Activated CD8-positive, alpha-beta memory T cell treated with anti-CD3 and anti-CD28 coated beads for 1 hour (primary cell): ENCODE measurements at places on chromosomes 5 and 9.

DNA sequence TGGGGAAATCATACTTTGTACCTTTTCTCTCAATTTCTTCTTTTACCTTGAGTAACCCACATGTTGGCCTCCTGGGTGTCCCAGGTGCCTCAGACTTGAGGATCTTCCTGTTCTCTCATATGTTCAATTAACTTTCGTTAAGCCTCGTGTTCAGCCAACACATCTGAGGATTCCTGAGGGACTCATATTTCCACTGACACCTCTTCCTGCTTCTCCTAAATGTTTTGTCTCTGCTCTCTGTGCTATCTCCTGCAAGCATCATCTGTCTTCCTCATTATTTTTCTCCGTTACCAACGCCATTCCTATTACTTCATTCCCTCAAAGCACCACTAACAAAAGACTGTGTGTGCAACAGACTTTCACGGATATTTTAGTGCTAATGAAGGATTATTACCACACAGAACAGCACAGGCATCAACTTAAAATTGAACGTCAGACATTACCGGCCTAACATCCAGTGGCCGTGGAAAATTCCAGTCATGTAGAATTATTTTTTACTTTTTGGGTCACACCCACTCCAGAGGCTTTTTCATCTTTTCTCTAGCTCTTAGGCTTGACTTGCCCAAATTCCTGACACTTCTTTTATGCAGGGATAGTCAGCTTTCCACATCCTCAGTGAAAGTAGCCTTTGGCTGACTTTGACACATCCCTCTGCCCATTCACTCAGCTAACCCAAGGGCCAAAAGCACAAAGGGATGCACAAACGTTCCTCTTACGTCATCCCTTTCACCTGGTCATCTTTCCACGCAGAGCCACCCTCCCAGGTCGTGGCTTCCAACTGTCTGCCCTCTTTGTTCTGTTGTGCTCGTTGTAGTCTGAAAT, 46.0 kb upstream of the OSMR start:
- DNase-seq, result no peak

DNA sequence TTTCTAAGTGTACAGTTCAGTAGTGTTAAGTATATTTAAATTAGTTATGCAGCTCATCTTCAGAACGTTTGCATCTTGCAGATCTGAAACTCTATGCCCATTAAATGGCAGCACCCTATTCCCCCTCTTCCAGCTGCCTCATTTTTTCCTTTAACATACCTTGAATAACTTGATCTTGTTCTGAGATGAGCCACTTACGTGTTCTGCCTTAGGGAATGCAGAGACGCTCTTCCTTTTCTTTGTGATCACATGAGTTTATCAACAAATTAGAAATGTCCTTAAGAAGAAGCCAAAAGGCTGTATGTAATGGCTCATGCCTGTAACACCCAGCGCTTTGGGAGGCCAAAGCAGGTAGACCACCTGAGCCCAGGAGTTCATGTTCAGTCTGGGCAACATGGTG, 57.6 kb downstream of the SLC46A2 start:
- DNase-seq, result no peak

GRCh38 chr9:79176014-79176697, 395.6 kb upstream of the TLE4 start:
- no peak for DNase-seq

DNA sequence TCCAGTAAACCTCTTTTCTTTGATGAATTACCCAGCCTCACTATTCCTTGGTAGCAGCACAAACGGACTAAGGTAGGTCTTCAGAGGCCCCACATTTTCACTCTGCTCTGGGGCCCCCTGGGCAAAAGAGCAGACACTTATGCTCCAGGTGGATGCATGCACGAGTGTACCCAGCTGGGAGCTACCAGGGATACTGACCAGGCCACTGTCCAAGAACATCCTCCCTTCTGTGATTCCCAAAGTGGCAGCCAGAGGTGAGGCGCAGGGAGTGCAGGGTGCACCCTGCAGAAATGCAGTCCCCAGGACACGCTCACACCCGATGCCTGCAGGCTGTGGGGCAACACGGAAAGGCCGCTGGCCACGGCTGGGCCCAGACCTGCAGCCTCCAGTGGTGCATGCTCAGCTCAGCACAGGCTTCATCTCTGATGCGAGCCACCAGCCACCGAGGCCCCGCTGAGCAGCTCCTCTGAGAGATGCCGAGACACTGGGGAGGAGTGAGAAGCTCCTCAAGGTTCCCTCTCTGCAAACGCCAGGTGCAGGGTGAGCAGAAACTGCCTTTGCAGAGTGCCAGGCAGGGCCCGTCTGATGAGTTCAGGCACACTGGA, 48.1 kb upstream of the OLFM1 start:
- no peak for DNase-seq

GRCh38 chr5:147223948-147224791, 10.7 kb upstream of the STK32A start:
- no peak for DNase-seq

GRCh38 chr5:175922192-175922885, 45.8 kb downstream of the THOC3 start:
- DNase-seq, result no peak

DNA sequence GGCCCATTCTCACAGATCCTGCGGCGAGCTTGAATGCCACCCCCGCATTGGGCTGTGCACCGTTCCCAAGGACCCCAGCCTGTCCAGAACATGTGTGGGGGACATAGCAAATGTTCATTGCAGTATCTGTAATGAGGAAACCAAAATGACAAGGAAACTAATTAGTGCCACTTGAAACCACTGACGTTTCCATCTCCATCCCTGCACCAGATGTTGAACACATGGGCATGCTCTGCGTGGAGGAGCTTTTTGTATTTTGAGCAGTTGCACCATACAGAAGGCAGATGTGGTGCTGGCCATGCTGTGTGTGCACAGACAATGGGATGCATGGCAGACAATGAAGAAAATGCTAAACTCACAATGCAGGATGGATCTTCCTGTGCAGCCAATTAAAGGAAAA, 437.7 kb downstream of the SEMA5A start:
- DNase-seq, result no peak

DNA sequence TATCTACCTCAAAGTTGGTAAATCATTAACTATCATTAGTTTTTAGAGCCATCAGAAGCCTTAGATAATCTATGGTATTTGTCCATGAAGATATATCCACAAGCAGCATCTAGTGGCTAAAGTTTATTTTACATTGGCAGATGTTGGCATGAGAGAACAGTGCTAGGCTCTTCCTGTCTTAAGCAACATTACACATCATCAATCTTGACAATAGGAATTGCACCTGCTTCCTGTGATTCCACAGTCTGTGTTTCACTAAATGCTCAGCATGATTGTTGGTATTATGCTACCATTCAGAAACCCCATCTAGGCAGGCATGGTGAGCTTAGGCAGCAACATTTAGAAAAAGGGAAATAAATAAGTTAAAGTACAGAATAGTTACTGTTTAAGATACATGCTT, 246.6 kb downstream of the SLCO4C1 start:
- no peak for DNase-seq

DNA sequence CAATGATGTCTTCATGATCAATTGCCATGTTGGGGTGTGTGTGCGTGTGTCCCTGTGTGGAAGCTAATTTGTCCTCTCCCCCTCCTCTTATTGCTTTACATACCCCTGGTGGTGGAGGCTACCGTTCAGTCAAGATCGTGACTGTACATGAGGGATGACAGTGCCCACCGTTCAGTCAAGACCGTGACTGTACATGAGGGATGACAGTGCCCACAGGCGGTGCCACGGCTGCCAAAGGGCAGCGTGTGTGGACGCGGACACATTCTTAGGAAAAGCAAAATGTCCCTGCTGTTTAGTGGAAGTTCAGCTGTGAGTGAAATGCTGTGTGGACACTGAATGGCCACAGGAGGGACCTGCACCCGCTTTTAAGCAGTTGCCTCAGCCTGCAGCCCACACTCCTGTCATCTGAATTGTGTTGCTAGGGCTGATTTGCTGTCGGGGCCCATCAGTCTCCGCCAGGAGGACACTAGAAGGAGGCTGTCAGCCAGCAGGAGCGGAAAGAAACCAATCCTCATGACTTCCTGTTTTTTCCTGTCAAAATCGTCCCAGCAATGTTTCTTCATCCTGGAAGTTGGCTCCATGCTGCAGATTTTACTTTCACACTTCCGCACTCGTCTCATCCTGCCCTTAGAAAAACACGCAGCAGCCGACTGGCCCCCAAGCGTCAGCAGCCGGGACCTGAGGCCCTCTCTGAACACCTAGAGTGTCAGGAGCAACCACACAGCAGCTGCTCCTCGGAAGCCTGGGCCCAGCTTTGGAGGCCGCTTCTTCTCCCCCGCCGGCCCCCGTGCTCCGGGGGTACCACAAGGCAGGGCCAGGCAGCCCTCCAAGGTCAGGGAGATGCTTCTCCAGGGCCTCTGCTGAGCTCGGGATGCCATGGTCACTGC, 9.1 kb downstream of the OR2V1 start:
- DNase-seq, result no peak

GRCh38 chr9:14281136-14281795, 32.7 kb downstream of the NFIB start:
- DNase-seq, result no peak

GRCh38 chr9:93210974-93211653, 27.2 kb downstream of the WNK2 start:
- DNase-seq, result no peak

DNA sequence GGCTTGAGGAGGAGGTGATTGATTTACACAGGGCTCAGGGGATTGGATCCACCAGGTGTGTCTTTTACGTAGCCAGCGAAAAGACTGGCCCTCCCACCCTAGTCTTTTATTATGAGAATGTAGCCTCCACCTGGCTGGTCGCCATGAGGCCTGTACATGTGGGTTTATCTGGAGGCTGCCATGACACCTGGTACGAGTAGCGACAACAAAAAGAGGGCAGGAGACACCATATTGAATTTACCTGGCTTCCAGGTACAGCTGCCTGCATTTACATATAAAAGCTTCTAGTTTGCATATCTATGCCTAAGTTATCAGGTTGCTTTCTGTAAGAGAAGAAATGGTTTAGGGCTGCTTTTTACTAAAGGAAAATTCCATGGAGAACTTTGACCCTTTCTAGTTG, 1173.7 kb upstream of the SEMA6A start:
- no peak for DNase-seq

GRCh38 chr5:141705469-141705868, 23.4 kb upstream of the ARAP3 start:
- DNase-seq, result no peak

GRCh38 chr5:28779161-28779754, 1740.9 kb upstream of the CDH9 start:
- DNase-seq, result no peak

DNA sequence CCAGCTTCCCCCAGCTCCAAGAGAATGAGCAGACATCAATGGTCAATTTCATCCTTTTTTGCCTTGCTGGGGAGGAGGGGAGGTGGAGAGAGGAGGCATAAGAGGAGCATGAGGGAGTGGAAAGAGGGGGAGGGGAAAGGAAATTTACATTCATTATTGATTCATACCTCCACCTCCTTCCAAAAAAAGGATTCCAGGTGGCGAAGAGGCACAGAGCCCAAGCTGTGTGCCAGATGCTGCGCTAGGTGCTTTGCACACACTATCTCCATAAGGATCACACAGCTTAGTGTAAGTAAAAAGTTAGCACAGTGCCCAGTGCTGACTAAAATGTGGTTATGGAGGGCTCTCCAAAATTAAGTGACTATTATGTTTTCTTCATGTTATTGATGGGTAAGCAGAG, 11.0 kb downstream of the ASTN2 start:
- no peak for DNase-seq

GRCh38 chr5:112373885-112374284, 45.2 kb downstream of the EPB41L4A start:
- no peak for DNase-seq

GRCh38 chr9:102985162-102985895, 9.8 kb upstream of the CYLC2 start:
- no peak for DNase-seq

- no peak for DNase-seq
Observed at GRCh38 chr5:116814626-116815385, 240.2 kb upstream of the SEMA6A start.

DNA sequence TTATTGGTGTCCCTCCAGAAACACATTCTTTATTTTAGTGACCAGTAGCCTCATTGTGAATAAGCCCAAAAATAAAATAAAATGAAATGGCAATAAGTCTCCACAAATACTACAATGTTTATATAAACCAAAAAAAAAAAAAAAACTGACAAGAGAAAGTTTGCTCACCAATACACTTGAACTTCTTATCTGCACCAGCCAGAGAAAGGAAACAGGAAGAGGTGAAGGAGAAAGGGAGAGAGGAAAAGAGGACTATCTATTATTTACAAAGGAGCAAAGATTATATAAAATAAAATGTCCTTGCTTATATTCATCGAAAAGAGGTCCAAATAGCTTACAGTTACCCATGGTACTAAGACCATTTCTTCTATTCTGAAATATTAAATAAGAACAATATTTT, 176.4 kb upstream of the CCNG1 start:
- DNase-seq, result no peak

- no peak for DNase-seq
Observed at GRCh38 chr5:112915831-112916230, 6.2 kb downstream of the REEP5 start.

GRCh38 chr9:27569406-27569805, 3.9 kb downstream of the C9orf72 start:
- DNase-seq, result no peak

DNA sequence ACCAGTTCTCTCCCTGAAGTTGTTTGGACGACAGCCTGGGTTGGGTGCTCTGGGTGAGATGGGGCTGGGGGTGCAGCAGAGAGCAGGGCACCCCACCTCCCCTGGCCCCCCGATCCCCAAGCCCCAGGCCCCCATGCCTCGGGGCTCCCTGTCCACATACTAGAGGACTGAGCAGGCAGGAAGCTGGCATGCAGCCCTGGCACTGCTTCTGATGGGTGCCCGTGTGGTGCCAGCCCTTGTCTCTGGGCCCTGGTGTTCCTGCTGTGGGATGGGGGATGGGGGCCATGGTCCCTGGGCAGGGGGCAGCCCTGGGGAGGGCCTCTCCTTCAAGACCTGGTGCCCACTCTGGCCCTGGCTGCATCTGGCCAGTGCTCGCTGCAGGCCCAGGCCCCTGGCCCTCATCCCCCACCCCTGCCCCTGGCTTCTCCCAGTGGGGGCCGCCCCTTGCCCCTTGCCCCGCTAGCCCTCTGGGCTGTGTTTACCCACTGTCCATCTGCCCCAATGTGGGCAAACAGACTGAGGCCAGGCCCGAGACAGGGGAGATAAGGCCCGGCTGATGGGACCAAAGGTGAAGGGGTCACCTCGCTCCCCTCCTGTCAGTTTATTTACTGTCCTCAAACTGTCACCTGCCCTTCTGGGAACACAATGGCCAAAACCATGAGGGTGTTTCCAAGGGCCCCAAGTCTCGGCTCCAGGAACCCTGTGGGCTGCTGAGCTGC, 67.3 kb upstream of the RXRA start:
- no peak for DNase-seq

DNA sequence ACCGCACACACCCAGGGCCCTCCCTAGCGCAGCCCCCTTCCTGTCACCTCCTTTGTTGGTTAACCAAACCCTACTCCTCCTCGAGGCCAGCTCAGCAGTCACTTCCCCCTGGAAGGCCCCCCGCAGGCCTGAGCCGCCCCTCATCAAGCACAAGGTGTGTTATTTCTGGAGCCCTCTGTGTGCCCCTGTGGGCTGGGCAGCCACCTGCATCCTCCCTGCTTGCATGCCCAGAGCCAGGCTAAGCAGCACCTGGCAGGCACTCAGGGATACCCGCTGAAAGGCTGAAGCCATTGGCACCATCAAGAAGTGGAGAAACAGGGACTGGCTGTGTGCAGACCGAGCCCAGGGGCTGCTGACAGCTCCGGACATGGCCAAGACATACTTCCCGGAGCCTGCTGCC, 121.8 kb downstream of the ZNF354C start:
- DNase-seq, result no peak

- no peak for DNase-seq
Observed at GRCh38 chr9:71162126-71162525, 40.7 kb upstream of the TRPM3 start.

- DNase-seq, result no peak
Observed at GRCh38 chr9:130220352-130220751, 45.2 kb upstream of the HMCN2 start.
